ENCODE measurements at places on chromosomes 11 and 22.

DNA sequence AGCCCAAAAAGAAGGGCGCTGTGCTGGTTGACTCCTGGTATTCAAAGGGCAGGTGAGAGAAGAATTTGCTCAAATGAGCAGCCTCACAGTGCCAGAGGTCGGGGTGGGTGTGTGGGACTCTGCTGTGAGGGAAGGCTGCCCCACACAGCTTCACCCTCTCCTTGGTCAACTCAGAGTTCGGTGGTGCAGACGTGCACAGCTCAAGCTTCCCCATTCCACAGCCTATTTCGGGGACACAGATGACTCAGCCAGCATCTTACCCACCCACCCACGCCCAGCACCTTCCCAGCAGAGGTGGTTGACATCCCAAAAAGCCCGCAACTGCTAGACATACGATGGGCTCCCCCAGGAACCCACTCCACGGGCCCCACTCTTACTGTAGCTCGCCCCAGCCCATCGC lies 46.5 kb upstream of the CCND1 start:
- no peak for DNase-seq

- DNase-seq = no peak
Observed at GRCh38 chr11:61833471-61833870, 5.4 kb downstream of the FADS2 start.

- no peak for DNase-seq
Observed at GRCh38 chr22:19285831-19286230, 5.7 kb downstream of the CLTCL1 start.

DNA sequence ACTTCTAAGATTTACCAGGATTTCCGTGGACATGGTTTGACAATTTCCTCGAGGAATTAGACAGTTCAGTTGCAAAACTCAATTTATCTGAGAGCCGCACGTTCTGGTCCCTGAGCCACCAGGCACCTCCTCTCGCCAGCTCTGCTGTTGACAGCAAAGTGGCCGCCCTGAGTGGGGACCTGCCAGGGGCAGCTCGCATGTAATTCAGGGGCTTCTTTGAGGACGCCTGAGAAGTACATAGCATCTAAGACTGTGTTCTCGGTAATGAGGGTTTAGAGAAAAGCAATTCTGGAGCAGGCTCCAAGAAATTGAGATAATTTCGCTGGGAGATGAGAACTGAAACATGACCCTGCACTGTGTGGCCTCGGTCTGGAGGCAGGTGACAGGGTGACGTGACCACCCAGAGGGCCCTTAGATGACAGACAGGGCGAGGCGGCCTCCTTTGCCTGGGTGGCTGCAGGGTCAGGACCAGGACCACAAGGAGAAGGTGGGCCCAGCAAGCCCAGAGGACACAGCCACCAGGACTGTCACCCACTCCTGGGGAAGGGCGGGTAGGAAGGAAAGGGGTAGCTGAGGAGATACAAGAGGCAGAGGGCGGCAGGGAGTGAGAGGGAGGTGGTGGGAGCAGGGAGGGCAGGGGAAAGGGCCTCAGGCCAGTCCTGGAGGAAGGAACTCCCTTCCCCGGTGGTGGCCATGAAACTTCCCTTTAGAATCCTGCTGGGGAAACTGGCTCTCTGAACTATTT lies 55.0 kb downstream of the RTL6 start:
- DNase-seq = no peak

Data from NCI-H1694 treated with DMSO at 0.1 percent for 48 hours (cell line).